Muscle of back (tissue), 13 donors: ENCODE measurements at places on chromosomes 2 and 18.
A peak's percentile ranks its signal among the peaks of the same experiment; 100 is the strongest.

- DNase-seq = no peak
Observed at GRCh38 chr2:44107974-44108373, 60.7 kb upstream of the PPM1B start.

GRCh38 chr2:152427902-152428301 is 92.9 kb downstream of the FMNL2 start:
- DNase-seq = no peak

GRCh38 chr18:36191286-36191685 is 4.0 kb downstream of the MOCOS start:
- DNase-seq = no peak

GRCh38 chr18:59549503-59550173 is 147.6 kb downstream of the CCBE1 start:
- DNase-seq = no peak

DNA sequence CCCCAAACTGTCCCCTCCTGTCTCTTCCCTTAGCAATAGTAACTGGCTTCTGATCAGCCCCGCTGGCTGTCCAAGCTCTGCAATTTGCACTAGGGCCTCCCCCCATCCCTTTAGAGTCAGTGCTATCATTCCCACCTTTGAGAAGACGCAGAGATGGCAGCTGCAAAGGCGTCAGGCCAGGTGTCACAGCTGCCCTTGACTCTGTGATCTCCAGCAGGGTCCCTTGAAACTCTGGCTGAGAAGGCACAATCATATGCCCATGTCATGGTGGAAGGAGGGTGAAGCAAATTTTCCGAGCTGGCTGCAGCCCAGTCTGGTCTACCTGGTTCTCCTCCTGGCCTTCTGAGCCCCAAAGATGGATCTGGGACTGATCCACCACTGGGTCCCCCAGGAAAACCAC is 49.2 kb upstream of the TEX51 start:
- DNase-seq = no peak

- DNase-seq = peak; percentile 47
Observed at GRCh38 chr2:223418131-223418530, 184.0 kb downstream of the SCG2 start.

- no peak for DNase-seq
Observed at GRCh38 chr2:233584210-233584609, 17.6 kb upstream of the USP40 start.

DNA sequence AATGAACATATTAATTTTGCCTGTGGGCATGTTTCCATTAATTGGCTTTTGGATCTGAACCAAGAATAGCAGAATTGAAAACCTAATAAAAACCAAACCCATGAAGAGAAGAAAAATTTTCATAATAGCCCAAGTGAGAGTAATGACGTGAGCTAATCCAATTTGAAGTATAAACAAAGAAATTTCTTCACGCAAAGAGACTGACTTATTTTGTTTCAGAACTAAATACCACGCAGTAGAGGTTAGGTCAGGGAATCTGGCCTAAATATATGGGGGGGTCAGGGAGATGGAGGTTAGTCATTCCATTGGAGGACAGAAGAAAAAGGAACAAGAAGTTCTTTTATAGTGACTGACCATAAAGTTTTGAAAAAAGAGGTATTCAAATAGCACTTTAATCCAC is 94.1 kb upstream of the CYP1B1 start:
- DNase-seq = no peak

DNA sequence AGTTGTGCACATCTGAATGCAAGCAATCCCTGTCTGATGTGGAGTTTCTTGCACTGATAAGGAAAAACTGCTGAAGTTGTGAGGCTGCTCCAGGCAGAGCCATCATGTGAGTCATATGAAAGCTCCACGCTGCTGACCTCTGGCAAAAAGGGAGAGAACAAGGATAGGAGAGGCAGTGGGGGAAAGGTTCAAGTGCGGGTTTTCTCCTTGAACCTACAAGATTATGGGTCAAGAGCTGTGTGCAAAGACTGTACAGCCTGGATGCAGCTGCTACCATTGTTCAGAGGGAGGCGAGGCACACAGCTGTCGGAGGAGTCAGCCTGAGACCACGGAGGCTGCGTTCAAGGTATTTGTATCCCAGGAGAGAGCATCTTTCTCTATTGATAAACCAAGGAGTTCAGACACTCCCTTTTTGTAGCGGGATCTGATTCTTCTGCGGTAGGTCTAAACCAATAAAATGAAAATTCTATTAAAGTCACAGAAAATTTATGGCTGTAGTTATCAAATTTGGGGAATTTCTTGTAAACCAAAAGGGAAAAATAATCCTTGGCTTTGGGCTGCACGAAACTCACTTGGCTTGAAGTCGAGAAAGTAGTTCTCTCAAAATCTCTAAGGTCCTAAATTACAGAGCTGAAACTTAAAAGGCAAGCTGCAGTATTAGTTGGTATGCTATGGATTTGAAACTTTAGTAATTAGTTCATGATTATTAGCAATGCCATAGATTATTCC is at the start of gene CDK15:
TSS of gene CDK15 (plus strand) at position 96 of the 729 bp plus-strand sequence. CDS start at position 224, 128 bp downstream.
- DNase-seq = peak; percentile 33

DNA sequence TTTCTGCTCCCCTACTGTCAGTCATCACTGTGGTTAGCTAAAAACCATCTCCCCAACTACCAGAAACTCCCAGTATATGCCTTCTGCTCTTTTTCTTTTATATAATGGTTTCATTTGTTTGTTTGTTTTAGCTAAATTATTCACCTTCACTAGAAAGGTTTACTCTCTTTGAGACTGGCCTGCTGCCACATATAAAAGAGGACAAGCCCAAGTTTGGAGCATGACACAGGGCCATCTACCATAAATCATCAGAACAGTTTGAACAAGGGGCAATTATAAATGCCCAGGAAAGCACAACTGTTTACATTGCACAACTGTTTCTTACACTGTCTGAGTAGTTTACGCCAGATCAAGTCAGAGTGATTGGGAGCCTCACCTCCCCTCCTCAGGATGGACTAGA is 471.0 kb upstream of the PIK3C3 start:
- no peak for DNase-seq

GRCh38 chr2:234496055-234496834 is 636 bp downstream of the ARL4C start:
- DNase-seq = no peak

- DNase-seq = no peak
Observed at GRCh38 chr2:138470941-138471340, 30.6 kb upstream of the SPOPL start.

- DNase-seq = no peak
Observed at GRCh38 chr2:239826786-239827522, 198.2 kb downstream of the NDUFA10 start.

DNA sequence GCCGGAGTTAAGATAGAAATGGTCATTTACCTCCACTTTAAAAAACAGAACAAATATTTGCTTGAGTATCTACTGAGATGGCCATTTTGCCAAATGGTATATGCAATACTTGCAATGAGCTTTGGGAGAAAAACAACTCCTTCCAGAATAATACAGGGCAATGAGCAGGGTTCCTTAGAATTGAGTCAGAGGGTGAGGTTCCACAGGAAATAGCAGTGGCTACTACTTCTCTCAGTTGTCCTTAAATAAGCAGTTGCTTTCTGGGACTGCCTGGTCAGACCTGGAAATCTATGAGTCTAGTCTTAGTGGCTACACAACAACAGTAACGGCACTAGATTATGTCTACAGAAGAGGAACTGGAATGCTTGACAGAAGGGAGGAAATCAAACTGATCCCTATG is 80.9 kb upstream of the CCDC85A start:
- no peak for DNase-seq

DNA sequence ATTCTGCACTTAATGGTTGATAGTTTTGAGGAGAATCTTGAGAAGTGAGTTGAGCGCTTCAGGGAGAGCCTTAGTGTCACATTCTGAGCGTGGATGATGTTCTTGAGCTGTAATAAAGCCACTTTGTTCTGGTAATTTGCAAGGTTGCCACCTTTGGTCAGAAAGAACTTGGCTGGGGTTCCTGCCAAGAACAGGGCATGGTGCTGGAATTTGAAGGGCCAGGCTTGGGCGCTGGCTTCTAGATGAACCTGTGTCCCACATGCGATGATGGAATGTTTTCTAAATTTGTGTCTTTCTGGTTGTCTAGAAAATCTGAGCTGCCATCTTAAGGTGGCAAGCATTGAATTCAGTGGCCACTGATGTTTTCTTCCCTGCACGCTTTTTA is 124.1 kb upstream of the EML6 start:
- no peak for DNase-seq

- no peak for DNase-seq
Observed at GRCh38 chr2:102044967-102045489, 53.3 kb downstream of the IL1R2 start.

DNA sequence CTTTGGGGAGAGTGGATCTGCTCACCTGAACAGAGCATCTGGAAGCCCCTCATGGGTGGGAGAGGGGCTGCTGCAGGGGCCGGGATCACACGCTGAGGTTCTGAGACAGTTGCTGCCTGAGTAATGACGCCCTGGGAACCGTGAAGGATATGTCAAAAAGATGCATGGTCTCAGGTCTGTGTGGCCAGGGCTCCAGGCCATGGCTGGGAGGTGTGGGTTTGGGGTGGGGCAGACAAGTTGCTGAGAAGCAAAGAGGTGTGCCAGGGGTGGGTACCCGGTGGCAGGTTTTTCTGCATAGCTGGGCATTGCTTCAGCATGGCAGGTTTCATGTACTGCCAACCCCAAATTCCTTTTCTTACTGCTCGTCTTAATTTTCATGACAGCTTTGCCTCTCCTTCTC is 133.5 kb downstream of the RPIA start:
- no peak for DNase-seq
